ENCODE measurements at places on chromosomes 13 and 19.
A peak's percentile ranks its signal among the peaks of the same experiment; 100 is the strongest.

- H3K27me3 ChIP-seq: no peaks in the 10 kb centered on the region
- no peaks in the 10 kb centered on the region for H3K4me1 ChIP-seq
- no peak for DNase-seq
- H3K27ac ChIP-seq: no peak overlapping the region
- no peaks in the 10 kb centered on the region for H3K36me3 ChIP-seq
These were observed 1450.5 kb downstream of the EFNB2 start for GRCh38 chr13:105084931-105085330.

GRCh38 chr19:42942187-42942789 lies 5.3 kb upstream of the PSG7 start:
- H3K36me3 ChIP-seq: no peaks in the 10 kb centered on the region
- H3K4me3 ChIP-seq: no peak overlapping the region
- no peaks in the 10 kb centered on the region for H3K4me1 ChIP-seq
- H3K27ac ChIP-seq: no peak overlapping the region
- DNase-seq: no peak

- peak overlapping the region; percentile 68 for H3K4me3 ChIP-seq
- H3K4me1 ChIP-seq: peaks cover 24% of the 10 kb centered on the region
- H3K27me3 ChIP-seq: peaks cover 3% of the 10 kb centered on the region
- peak; percentile 35 for DNase-seq
- H3K27ac ChIP-seq: peak overlapping the region; percentile 37
These were observed 6.9 kb downstream of the KCTD12 start for GRCh38 chr13:76879203-76879882.

GRCh38 chr19:10143681-10144080 lies 24.0 kb upstream of the EIF3G start:
- no peaks in the 10 kb centered on the region for H3K27me3 ChIP-seq
- no peak overlapping the region for H3K27ac ChIP-seq
- no peak overlapping the region for H3K4me3 ChIP-seq
- peaks cover 5% of the 10 kb centered on the region for H3K4me1 ChIP-seq

DNA sequence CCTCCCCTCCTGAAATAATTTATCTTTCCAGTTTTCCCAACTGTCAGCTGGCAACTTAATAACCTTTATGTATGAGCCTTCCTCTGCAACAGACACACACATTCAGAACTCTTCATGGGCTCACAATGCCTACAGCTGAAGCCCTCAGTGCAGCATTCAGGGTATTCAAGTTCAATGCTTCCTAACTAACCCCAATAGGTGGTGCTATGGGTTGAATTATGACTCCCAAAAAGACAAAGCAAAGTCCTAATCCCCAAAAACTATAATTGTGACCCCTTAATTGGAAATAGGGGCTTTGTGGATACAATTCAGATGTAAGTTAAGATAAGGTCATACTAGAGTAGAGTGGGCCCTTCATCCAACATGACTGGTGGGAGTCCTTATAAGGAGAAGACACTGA lies 202.2 kb downstream of the SUCLA2 start:
- no peak overlapping the region for H3K4me3 ChIP-seq
- no peak for DNase-seq
- peaks cover 5% of the 10 kb centered on the region for H3K27me3 ChIP-seq
- peaks cover 2% of the 10 kb centered on the region for H3K36me3 ChIP-seq

DNA sequence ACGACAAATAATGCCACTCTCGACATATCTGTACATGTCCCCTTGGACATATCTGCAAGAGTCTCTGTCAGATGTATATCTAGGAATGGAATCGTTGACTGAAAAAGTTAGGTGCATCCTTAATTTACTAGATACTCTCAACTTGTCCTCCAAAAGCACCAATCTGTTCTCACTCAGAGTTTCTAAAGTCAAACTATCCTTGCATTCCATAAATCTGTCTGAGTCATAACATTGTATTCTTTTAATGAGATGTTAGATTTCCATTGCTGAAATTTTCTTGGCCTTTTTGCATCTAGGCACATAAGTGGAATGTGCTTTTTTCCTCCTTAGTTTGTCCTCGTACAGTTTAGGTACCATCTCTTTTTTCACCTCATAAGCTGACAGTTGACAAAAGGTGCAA lies 139.8 kb downstream of the PTPRS start:
- peaks cover 5% of the 10 kb centered on the region for H3K36me3 ChIP-seq
- H3K27ac ChIP-seq: no peak overlapping the region
- DNase-seq: no peak

GRCh38 chr13:107650081-107650701 lies 565.1 kb downstream of the LIG4 start:
- H3K27ac ChIP-seq: no peak overlapping the region
- no peaks in the 10 kb centered on the region for H3K4me1 ChIP-seq
- H3K4me3 ChIP-seq: no peak overlapping the region
- peaks cover 4% of the 10 kb centered on the region for H3K27me3 ChIP-seq

DNA sequence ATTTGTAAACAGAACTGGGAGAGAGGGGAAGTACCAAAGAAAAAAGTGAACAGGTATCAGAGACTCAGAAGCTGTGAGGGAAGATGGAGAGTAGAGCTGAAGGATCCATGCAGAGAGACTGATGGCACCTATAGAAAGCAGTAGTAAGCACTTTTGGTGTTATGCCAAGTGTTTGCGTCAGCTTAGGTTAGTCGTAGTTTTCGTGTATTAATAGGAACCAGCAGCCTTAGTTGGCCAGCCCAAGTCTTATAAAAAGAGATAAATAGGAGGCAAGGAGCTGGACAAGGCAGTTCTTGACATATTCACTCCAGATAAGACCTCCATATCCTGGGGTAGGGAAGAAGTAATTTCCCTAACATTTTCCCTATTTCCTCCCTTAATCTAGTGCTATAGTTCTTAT lies 214.2 kb downstream of the OXGR1 start:
- H3K4me3 ChIP-seq: no peak overlapping the region
- DNase-seq: no peak
- no peaks in the 10 kb centered on the region for H3K27me3 ChIP-seq
- H3K27ac ChIP-seq: no peak overlapping the region
- no peaks in the 10 kb centered on the region for H3K4me1 ChIP-seq
- H3K36me3 ChIP-seq: no peaks in the 10 kb centered on the region

- no peaks in the 10 kb centered on the region for H3K27me3 ChIP-seq
- H3K4me3 ChIP-seq: no peak overlapping the region
- no peaks in the 10 kb centered on the region for H3K4me1 ChIP-seq
- H3K36me3 ChIP-seq: no peaks in the 10 kb centered on the region
- no peak overlapping the region for H3K27ac ChIP-seq
- no peak for DNase-seq
These were observed 1135.9 kb upstream of the PCDH20 start for GRCh38 chr13:62551588-62551987.

DNA sequence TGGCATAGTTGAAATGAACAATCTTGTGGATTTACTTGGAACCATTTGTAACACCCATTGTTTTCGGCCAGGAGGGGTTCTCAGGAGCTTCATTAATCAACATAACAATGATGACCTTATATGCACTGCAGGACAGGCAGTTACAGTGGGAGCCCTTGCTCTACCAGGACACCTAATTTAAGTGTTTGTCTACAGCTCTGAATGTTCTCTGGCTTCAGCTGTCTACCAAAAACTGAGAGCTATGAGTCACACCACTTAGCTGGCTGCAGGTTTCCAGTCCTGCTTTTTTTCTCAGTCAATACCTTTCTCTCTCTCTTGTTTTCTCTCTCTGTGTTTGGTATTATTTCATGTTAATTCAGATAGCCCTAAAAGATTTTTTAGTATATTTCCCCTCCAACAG lies 105.4 kb upstream of the MBNL2 start:
- H3K4me1 ChIP-seq: no peaks in the 10 kb centered on the region
- H3K27ac ChIP-seq: no peak overlapping the region
- no peak for DNase-seq
- no peak overlapping the region for H3K4me3 ChIP-seq
